ENCODE measurements at places on chromosomes 12 and 14.

GRCh38 chr14:30005114-30005808 lies 77.6 kb upstream of the PRKD1 start:
- ATAC-seq, result peak; percentile 86

GRCh38 chr14:77531071-77531470 lies 32.5 kb upstream of the ISM2 start:
- ATAC-seq, result no peak

- ATAC-seq, result peak; percentile 3
Observed at GRCh38 chr12:30796891-30797371, 42.2 kb upstream of the CAPRIN2 start.

DNA sequence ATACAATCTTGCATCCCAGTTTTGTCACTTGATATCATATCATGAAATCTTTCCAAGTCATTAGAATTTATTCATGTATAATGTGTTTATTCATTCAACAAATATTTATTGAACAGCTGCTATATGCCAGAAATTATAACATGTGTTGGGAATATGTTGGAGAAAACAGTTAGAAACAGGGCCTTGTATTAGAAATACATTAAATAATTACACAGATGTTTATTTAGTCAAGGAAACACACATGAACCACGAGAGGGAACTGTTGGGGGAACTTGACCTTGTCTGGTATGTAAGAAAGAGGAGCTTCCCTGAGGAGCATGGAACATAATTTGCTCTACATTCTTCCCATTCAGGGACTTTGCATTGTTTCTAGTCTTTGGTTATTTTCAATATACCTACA lies 191.7 kb upstream of the FRMD6 start:
- no peak for ATAC-seq

DNA sequence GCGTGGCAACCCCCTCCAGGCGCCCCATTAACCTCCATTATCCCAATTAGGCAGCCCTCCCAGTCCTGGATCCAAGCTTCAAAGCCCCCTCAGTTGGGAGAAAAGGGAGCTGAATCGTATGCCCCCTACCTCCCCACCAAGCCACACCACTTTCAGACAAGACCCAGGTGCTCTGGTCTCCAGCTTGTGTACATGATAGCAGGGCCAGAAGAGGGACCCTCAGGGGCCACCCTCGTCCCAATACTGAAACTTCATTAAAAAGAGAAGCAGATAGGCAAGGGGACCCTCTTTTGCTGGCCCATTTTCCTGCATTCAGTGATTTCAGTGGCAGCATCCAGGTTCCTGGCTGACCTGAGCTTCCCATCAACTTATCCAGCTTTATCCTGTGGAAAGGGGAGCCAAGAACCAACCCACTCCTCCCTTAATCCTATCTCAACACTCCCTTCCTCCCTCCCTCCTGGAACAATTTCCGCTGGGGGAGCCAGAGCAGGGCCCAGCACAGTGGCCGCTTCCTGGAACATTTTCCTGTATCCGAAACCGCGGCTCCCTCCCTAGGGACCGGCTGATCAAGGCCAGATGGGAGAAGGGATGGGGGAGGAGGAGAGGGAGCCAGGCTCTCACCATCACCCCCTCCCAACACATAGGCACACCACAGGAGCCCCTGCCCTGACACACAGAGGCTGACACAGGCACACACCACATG lies 9.5 kb upstream of the SP7 start:
- ATAC-seq, result no peak

DNA sequence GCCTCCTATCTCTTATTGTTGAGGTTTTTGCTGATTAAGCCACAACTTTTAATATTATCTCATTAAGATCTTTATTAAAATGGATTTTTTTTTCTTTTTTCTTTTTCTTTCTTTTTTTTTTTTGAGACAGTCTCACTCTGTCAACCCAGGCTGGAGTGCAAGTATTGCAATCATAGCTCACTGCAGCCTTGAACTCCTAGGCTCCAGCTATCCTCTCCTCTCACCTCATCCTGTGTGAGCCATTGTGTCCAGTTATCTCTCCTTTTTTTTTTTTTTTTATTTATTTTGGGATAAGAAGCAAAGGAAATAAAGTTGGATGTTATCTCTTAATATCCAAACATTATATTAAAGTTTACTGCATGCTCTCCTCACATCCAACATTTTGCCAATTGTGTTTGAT lies 12.7 kb downstream of the VEZT start:
- peak; percentile 42 for ATAC-seq

DNA sequence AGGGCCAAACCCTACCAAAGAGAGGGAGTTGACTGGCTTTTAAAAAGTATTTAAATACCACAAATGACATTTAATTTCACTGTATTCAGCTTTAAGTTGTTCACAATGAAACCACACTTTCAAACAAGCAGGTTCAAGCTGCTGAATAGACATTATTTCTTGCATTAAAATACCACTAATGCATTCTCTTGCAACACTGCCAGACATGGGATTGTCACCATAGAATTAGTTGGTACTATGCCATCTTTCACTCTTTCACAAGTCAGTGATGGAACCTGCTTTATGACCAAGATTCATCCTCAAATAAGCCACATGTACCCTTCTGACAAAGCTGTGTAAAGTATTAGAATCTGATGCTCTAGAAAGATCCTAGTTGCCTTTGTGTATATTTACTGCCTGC lies 239.4 kb downstream of the PAWR start:
- ATAC-seq, result no peak

GRCh38 chr12:67070604-67071003 lies 198.6 kb upstream of the CAND1 start:
- no peak for ATAC-seq

- no peak for ATAC-seq
Observed at GRCh38 chr14:72549854-72550253, 344.0 kb downstream of the DPF3 start.

DNA sequence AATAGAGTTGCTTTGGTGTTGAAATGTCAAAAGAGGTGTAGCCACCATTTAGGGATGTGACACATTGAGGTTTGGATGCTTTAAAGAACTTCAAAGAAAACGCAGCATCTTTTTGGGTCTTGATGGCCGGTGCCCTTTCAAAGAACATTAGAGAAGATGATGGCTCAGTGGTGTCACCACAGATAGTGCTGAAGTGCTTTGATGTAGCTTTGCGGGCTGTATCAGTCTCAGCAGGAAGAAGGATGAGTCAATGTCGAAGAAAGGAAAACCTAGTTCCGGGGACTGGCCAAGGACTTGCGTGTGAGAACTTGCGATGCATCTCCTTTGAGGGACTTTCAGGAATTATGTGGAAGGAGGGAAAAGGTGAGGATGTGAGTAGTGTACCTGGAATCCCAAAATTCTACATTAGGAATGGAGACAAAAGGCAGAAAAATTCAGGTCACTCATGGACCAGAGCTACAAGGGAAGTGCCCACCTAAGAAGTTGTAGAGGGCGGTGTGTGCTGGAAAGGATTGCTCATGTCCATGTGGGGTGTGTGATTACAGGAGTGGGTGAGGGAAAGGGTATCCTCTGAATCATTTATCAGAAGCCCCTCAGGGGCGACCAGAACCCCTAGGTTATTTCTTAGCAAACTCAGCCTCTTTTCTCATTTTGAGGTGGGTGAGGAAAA lies 39.7 kb upstream of the GZMB start:
- ATAC-seq, result no peak

- peak; percentile 93 for ATAC-seq
Observed at GRCh38 chr14:64421166-64421565, 33.0 kb downstream of the MTHFD1 start.

GRCh38 chr12:75838309-75838708 lies 193.3 kb downstream of the PHLDA1 start:
- no peak for ATAC-seq

DNA sequence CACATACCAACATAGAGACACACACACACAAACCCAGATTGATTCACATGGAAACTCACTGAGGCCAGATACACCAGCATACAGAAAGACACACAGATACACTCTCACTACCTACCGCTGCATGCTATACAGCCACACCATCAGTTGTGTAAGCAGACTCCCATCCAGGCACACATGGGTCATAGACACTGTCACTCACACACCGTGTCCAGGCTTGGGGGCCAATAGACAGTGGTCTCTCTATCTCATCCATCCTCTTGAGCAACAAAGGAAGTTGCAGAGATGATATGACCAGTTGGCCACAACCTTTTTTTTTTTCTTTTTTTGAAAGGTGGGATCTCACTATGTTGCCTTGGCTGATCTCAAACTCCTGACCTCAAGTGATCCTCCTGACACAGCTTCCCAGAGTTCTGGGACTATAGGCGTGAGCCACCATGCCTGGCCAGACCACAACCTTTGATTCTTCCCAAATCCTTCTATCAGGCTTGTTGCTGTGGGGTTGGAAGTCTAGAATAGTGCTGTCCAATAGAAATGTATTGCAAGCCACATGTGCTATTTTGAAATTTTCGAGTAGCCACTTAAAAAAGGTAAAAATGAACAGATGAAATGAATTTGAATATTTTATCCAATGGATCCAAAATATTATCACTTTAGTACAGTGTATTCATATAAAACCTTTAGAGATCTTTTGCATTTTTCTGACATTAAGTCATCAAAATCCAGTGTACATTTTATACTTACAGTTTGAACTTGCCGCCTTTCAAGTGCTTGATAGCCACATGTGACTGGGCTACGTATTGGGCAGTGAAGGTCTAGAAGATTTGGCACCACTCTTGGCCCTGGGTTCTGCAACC lies 7.4 kb downstream of the LRP1-AS start:
- ATAC-seq, result no peak

DNA sequence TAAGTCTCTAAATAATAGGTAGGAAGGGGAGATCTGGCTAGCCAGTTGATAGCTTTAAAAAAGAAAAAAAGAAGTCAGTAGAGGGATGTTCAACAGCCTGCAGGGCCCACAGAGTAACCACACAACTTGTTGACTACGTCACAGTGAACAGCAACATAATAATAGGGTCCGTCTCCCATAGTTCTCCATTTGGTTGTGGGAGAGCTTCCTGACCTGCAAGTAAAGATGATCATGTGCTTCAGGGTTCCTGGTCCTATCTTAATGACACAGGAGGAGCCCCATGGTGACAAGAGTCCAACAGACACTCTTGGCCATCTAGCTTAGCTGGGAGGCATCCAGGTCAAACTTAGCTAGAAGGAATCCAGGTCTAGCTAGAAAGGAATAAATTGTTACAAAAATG lies 36.2 kb downstream of the FGD6 start:
- ATAC-seq, result no peak

DNA sequence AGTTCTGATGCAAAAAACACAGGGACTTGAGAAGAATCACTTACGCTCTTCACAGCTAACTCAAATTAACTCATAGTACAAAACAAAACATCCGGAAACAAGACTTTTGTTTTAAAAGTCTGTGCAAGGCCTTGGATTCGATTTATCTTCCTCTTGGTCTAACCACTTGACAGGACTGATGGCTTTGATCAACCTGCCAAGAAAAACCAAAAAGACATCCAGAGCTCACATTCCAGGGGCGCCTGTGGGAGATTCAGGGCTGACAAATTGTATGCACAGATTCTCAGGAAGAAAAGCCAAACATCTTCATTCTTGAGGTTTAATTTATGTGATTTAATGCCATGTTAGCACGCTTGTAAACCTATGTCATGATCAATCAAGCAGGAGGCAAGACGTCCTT lies 129.1 kb upstream of the TMCC3 start:
- peak; percentile 45 for ATAC-seq

- ATAC-seq, result no peak
Observed at GRCh38 chr12:128123096-128123495, 143.9 kb upstream of the TMEM132C start.

DNA sequence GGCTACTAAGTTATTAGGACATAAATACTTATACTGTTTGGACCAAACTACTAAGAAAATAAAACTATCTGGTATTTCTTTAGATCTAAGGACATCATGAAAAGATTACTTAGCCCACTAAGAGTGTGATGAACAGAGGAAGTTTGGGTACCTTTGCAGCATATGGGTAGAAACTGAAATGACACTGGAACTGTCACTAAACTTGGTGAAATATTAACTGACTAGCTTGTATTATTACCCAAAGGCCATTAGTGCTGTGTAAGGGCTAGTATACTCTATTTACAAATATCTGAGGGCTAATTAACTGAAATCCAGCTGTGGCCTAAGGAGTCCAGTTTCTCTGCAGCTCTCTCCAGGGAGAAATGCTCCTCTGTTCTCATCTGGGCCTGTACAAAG lies 45.5 kb downstream of the PAWR start:
- no peak for ATAC-seq

DNA sequence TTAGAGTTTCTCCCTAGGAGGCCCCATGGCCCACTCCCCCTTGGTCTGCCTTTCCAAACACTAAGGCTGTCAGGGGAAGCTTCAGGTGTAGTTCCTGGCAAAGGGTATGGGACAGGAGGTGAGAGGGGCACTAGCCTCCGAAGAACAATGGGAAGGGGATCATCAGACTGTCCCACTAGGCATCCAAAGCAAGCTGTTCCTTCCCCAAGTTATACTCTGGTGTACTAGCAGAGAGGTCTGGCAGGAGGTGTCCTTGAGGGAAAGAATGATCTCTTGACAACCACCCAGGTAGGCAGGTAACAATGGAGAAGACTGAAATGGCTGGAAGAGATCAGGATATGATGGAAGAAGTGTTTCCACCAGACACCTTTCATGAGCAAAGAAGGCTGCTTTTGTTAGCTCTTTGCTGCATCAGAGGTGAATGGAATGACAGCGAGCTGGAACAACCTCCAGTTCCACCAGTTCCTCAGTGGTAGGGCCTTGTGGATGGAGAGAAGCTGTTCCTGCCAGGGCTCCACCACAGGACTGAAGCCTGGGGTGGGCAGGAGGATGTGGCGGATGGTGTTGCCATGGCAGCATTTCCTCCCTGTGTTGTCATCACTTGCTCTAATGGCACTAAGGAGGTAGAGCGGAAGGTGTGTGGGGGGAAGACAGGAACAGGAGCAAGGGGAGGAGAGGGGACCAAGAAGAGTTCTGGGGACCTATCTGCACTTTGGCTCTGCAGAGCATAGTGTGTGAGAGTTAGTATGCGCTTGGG lies 2.3 kb upstream of the AGAP2 start:
- ATAC-seq, result no peak

DNA sequence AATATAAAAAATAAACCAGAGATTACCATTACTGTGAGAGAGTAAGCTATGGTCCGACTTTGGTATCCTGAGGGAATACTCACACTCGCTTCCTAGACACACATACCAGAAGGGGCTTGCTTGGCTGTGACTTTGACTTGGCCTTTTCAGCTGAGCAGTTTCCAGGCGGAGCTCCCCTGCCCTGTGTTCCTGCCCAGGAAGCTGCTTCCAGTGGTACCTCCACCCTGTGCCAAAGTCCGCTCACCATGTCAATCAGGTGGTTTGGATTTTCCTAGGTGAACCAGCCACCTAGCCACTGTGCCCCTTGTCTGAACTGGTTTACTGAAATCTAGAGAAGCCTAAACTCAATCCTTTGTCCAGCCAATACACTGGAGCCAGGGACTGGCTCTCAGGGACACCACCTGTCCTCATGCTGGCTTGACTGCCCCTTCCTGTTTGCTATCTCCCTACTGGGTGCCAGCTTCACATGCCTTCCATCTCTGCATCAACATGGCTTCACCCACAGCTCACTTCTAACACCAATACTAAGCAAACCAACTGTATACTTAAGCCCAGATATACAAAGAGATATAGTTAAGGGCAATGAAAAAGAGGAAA lies 28.6 kb downstream of the MAX start:
- no peak for ATAC-seq

DNA sequence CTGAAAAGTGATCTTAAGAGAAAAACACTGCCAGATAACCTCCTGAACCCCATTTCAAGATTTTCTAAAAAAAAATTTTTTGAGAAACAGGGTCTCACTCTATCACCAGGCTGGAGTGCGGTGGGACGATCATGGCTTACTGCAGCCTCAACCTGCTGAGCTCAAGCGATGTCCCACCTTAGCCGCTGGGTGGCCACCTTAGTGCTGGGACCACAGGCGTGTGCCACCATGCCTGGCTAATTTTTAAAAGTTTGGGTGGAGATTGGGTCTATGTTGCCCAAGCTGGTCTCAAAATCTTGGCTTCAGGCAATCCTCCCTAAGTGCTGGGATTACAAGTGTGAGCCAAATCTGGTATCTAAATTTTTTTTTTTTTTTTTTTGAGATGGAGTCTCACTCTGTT lies 3.4 kb downstream of the PNMA1 start:
- ATAC-seq, result no peak
